ENCODE measurements at places on chromosomes 16 and 17.

DNA sequence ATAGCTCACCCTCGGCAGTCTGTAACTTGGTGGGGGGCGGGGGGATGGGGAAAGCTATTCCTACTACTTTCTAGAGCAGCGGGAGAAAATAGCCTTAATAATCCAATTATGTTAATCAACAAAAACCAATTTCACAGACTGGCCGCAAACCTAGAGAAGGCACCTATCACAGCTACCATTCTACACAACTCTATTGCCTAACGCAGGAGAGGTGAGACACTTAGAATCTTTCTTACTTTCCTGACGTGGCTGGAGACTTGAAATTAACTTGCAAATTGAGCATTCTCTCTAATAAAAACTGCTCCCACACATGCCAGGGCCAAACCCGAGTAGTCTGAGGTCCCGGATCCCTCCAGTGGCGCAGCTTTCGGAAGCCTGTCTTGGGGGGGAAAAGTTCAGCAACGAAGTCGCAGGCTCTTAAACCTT is 794 bp downstream of the SMG6 start:
- DNase-seq = no peak

DNA sequence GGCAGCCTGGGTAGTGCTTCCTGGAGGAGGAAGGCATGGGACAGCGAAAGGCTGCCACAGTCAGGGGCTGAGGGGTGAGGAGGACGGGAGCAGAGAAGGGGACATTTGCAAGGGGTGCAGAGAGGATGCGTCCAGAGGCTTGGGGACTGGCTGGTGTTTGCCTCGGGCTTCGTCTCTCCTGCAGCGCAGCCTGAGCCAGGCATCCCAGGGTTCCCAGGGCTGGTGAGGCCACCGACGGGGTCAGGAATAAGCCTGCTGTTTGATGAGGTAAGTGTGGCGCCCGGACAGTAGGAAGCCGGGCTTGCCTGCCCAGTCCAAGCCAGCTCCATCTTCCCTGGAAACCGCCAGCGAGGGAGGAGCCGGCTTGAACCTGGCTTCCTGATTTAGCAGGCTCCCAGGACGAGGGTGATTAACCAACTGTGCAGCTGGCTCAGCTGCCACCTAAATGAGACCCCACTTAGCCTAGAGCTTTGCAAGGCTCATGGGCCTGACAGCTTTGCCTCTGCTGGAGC is 47.8 kb downstream of the PITPNM3 start:
- DNase-seq = no peak

- no peak for DNase-seq
Measured at GRCh38 chr17:74514632-74515334, 16.5 kb downstream of the CD300LB start.

DNA sequence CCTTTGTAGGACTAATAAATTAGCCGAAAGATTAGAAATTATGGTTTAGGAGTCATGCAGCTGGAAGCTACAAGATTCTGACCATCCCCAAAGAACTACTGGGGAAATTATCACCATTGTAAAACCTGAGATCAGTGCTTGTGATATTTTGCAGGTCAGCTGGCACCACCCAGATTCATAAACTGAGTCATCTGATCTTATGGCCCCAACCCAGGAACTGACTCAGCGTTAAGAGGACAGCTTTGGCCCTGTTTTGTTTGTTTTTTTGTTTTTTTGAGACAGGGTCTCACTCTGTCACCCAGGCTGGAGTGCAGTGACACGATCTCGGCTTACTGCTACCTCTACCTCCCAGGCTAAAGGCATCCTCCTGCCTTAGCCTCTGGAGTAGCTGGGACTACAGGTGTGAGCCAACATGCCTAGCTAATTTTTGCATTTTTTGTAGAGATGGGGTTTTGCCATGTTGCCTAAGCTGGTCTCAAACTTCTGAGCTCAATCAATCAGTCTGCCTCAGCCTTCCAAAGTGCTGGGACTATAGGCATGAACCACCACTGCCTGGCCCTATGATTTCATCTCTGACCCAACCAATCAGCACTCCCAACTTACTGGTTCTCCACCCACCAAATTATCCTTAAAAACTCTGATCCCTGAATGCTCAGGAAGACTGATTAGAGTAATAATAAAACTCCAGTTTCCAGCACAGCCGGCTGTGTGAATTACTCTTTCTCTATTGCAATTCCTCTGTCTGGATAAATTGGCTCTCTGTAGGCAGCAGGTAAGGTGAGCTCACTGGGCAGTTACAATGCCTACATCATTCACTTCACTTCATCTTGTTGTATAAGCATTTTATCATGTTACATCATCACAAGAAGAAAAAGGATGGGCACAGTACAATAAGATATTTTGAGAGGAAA is 79.4 kb upstream of the KSR1 start:
- DNase-seq = no peak

- DNase-seq = peak; percentile 39
Measured at GRCh38 chr16:5064915-5065314, 841 bp downstream of the C16orf89 start.

- no peak for DNase-seq
Measured at GRCh38 chr16:48505705-48506104, 104.3 kb downstream of the N4BP1 start.

- no peak for DNase-seq
Measured at GRCh38 chr17:74212209-74212912, 1.0 kb upstream of the TTYH2 start.

- DNase-seq = no peak
Measured at GRCh38 chr17:57801044-57801711, 48.7 kb downstream of the MRPS23 start.

- no peak for DNase-seq
Measured at GRCh38 chr17:21512307-21513011, 136.3 kb downstream of the KCNJ12 start.

GRCh38 chr17:62675260-62675659 is 47.8 kb downstream of the MRC2 start:
- no peak for DNase-seq

DNA sequence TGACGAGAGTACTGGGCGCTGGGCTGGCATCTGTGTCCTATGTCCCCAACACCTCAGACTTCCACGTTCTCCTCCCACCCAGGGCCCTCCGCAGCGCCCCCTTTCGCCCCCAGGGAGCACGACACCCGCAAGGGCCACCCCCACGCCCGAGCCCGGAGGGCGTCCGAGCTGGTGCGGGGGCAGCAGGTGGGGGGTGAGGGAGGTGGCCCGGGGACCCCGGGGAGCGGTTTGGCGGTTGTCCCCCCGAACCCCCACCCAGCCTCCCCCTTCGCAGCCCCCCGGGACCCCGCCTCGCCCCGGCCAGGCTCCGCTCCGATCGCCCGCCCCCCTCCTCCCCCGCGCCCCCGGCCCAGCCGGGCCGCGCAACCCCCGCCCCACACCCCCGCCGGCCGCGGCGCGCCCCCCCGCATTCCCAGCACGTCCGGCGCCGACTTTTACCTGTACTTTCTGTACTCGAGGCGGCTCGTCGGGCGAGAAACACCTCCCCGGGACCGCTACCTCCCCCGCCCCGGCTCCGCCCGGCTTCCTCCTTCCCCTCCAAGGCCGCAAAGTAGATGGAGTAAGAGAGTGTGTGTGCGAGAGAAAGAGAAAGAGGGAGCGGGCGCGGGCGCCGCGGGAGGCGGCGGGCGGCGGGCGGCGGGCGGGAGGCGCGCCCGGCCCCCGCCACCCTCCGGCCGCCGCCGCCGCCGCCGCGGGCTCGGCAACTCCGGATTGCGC is 901 bp downstream of the CDYL2 start:
- no peak for DNase-seq

- DNase-seq = peak; percentile 74
Measured at GRCh38 chr17:82098939-82099763, 1.1 kb upstream of the FASN start.

GRCh38 chr17:58284613-58285421 is 4.1 kb upstream of the MPO start:
- no peak for DNase-seq

DNA sequence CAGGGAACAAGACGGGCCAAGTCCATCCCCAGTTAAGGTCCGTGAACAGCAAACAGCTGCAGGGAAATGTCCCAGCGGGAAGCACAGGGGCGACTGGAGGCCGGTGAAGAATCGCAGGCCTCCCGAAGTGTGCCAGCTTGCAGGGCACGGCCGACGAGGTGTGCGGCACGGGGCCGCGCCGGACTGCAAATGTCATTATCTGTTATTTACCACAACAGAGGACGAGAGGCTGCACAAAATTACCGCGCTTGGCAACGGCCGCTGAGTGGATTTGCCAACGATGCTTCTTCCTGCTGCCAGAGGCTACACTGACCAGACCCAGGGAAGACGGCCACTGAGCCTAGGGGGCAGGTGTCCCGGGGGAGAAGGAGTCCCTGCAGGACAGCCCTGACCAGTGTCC is 53.1 kb downstream of the RPH3AL start:
- DNase-seq = no peak

DNA sequence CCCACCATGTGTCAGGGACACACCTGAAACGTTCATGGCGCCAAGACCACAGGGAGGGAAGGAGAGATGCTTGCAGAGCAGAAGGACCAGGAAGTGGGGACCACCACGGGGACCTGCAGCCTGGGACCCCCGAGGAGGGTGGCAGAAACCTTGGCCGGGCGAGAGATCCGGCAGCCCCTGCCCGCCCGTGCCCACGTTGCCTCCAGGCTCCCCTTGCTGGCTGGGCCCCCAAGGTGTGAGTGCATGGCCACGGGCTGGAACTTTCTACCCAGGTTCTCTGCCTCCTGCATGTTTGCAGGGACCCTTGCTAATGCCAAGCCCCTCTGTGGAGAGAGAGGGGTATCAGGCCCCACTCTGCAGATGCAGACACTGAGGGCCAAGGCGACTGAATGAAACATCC is 50.4 kb downstream of the USP22 start:
- no peak for DNase-seq

GRCh38 chr17:14923981-14924380 is 341.1 kb downstream of the PMP22 start:
- DNase-seq = no peak

GRCh38 chr17:47066841-47067682 is 88.0 kb upstream of the RPRML start:
- DNase-seq = peak; percentile 88

DNA sequence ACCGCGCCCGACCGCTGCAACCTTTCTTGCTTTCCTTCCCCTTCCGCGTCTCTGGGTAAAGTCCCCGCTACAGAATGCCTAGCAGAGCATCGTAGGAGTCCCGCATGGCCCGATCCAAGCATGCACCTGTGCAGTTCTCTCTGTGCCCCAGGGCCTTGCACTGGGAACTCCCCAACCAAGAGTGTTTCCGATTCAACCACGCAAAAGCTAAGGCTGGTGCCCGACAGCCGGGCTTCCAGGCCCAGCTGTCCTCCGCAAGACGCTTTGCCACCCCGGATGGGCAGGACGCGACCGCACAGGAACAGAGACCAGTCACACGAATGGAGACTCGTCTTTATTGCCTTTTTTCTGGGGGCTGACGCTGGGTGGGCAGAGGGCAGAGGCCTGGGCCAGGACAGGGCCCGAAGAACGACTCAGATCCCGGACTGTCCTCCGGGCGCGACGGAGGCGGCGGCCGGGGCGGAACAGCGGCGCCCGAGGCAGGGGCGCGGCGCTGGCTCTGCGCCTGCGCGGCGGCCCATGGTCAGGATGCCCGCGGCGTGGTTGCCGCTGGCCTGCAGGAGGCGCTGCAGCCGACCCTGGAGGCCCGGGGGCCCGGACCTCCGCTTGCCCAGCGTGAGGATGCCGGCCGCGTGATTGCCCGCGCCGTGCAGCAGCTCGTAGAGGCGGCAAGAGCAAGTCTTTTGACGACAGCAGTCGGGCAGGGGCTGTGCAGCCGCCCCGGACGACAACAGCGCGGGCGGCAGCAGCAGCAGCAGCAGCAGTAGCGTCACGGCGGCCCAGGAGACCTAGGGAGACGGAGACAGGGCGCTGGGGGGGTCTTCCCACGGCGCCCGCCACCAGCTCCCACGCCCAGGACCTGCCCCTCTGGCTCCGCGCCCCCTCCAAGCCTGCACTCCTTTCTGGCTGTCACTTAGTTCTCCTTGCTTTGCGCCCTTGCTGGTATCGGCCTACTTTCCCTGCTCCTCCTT is 1.2 kb downstream of the HCRT start:
- DNase-seq = peak; percentile 91

GRCh38 chr16:13070268-13070667 is 168.9 kb downstream of the SHISA9 start:
- DNase-seq = peak; percentile 45

- DNase-seq = no peak
Measured at GRCh38 chr17:69424287-69425041, 10.0 kb downstream of the MAP2K6 start.

DNA sequence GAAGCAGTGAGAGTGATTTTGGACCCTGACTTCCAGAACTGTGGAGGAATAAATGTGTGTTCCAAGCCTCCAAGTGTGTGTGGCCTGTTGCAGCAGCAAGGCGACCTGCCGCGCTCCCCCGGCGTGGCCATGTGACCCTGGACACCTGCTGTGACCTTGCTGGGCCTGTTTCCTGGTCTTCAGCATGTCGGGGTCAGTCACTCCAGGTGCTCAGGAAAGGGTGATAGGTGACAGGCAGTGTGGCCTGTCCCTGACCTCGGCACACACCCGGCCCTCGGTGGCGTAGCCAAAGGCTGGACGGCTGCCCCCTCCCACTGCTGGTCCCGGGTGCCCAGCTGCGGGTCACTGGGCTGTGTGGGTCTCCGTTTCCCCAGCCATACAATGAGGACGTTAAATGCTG is 31.8 kb upstream of the ZNF469 start:
- DNase-seq = no peak

- DNase-seq = no peak
Measured at GRCh38 chr16:1938316-1938715, 4.7 kb downstream of the MSRB1 start.

- peak; percentile 76 for DNase-seq
Measured at GRCh38 chr17:40075201-40075941, 12.6 kb downstream of the THRA start.

- DNase-seq = no peak
Measured at GRCh38 chr17:45224671-45225050, 3.0 kb downstream of the FMNL1 start.

Measured in NCI-H774 (cell line).